Fibroblast of gingiva (primary cell): ENCODE measurements at places on chromosomes 6 and 20.

- no peak for DNase-seq
Measured at GRCh38 chr6:25875563-25875905, 1.5 kb upstream of the SLC17A3 start.

DNA sequence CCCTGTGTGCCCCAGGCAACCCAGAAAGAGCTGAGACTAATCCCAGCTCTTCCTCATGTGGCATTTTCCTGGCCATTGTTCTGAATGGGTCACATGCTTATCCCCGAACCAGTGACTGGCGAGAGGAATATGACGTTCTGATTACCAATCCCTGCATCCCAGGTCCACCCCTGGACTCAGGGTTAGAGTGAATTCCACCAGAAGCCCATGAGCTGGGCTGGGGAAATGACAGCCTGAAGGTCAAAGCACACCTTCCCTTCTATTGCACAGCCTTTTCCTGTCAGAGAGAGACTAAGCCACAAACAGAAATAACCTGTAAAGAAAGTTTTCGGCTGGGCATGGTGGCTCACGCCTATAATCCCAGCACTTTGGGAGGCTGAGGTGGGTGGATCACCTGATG lies 70.9 kb downstream of the ZNF217 start:
- DNase-seq = no peak

- no peak for DNase-seq
Measured at GRCh38 chr6:159535656-159536350, 157.2 kb downstream of the SOD2 start.

DNA sequence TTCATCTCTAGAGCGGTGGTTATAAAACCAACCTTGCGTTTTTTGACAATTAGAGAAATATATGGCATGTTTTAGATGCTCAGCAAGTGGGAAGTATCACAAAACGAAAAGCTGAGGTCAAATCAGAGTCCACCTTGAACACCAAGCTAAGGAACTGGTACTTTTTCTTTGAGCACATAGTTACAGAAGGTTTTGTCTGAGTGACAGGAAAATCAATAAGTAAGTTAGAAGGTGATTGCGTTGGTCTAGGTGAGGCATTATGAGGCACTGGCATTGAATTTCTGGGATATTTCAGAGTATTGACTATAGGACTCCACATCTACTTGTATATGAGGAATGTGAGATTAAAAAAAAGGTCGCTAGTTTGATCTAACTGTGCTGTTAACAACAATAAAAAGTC lies 597 bp upstream of the HINT3 start:
- no peak for DNase-seq

- peak; percentile 9 for DNase-seq
Measured at GRCh38 chr6:152316024-152316423, 321.1 kb downstream of the SYNE1 start.

DNA sequence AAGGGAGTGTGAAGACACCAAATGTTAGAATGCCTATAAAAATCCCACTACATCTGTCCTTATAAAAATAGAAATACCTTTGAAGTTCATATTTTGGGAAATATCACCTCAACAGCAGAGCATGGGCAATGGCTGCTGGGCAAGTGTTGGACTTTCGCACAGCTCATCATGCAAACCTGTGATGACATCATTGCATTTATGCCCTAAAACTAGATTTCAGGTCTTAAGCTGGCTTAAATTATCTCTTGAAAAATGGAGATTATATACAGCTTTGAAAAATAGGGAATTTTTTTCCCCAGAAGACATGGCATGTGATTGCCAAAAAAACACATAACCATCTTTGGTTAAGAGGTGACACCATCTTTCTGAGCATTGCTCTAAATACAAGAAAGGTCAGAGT lies 197.8 kb downstream of the UST start:
- no peak for DNase-seq
